ENCODE measurements at places on chromosomes 4 and X.

DNA sequence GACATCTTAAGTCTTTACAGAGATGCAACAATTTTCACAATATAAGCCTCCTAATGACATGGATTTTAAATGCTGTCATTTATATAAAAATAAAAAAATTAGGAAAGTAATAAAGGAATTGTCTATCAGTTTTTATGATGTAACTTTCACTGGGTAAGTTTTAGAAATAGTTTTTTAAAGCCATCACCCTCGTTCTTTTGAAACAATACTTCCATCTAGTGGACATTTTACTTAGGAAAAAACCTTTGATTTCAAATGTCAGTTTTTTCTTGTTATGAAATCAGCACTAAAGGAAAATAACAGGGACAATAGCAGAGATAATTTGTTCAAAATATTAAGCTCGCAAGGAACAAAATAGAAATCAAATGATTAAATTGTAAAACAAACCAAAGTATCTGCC is 24.3 kb upstream of the NDNF start:
- DNase-seq, result peak; percentile 30

DNA sequence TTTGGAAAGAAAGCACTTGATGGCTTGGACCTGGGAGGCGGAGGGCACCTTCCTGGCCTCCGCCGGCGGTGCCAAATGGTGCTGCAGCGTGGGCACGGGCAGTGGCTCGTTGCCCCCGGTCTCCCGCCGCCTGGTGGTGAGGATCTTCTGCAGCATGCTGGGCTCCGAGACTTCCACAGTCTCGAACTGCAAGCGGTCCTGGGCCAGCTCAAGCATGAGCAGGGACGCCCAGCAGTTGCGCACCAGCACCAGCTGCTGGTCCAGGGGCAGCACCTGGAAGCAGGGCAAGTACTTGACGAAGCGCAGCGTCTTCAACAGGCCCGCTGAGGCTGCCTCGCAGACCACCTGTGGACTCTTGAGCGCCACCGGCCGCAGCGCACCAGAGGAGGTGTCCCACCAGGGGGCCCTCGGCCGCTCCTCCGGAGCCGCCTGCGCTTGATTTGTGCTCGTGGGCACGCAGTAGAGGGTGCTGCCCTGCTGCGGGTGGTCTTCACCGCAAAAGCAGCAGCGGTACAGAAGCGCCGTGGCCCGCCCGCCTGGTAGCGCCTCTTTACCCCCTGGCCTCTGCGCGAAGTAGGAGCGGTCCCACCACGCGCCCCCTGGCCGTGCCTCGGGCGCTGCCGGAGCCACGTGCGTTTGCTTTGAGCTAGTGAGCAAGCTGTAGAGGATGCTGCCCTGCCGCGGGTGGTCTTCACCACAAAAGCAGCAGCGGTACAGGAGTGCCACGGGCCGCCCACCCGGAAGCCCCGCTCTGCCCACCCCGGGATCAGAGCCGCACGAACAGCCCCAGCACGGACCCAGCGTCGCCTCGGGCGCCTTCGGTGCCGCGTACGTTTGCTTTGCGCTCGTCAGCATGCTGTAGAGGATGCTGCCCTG is 689 bp downstream of the NR0B1 start:
- DNase-seq, result no peak

DNA sequence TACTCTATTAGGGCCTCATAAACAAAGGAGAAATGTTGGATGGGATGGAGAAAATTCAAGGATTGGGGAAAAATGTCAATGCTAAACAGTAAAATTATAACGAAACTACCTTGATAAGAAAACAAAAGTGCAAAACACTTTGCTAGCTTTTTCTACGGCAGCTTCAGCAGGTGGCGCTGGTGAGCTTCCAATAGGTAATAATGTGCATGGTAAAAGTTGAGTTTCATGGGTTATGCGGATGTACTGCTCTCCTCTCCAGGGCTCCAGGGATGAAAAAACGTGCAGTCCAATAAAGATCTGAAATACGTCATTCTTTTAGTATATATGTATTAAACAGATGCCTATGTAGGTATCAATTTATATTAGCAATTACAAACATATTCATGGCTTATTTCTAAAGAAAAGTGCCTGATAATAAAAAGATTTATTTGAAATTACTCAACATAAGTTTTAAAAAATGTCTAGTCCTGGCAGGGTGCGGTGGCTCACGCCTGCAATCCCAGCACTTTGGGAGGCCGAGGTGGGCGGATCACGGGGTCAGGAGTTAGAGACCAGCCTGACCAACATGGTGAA is 239.6 kb downstream of the GRXCR1 start:
- peak; percentile 65 for DNase-seq

DNA sequence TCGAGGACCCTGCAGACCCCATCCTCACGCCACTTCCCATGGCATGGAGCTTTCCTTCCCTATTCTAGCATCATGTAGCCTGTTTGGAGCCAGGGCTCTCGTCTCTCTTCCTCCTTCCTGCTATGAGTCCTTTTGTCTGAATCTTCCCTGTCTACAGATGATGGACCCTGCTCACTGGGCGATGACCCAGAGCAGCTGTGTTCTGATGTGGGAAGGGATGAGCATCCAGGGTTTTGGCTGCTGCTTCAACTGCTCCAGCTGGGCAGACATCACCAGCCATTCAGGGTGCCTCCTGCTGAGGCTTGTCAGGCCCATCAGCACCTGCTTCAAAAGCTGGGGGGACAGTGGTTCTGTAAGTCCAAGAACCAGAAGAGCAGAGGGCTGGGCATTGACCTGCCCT is 3.2 kb upstream of the CCKAR start:
- no peak for DNase-seq

GRCh38 chrX:72045552-72046277 is 86.0 kb downstream of the RTL5 start:
- no peak for DNase-seq

GRCh38 chrX:24169211-24169610 is 19.7 kb downstream of the ZFX start:
- DNase-seq, result peak; percentile 28

DNA sequence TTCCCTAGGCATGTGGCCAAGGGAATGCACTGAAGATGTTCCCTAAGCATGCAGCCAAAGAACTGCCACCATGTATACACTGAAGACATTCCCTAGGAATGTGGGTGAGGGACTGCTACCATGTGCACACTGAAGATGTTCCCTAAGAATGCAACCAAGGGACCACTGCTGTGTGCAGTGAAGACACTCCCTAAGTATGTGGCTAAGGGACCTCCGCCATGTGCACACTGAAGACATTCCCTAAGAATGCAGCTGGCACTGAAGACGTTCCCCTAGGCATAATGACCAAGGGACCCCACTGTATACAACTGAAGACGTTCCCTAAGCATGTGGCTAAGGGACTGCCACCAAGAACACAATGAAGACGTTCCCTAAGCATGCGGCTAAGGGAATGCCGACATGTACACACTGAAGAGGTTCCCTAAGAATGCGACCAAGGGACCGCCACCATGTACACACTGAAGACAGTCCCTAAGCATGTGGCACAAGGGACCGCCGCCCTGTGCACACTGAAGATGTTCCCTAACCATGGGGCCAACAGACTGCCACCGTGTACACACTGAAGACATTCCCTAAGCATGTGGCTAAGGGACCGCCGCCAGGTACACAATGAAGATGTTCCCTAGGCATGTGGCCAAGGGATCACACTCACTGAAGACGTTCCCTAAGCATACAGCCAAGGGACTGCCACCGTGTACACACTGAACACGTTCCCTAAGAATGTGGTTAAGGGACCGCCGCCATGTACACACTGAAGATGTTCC is 25.6 kb downstream of the DHRSX start:
- DNase-seq, result no peak

GRCh38 chr4:139669335-139669734 is 3.7 kb downstream of the MGST2 start:
- no peak for DNase-seq

DNA sequence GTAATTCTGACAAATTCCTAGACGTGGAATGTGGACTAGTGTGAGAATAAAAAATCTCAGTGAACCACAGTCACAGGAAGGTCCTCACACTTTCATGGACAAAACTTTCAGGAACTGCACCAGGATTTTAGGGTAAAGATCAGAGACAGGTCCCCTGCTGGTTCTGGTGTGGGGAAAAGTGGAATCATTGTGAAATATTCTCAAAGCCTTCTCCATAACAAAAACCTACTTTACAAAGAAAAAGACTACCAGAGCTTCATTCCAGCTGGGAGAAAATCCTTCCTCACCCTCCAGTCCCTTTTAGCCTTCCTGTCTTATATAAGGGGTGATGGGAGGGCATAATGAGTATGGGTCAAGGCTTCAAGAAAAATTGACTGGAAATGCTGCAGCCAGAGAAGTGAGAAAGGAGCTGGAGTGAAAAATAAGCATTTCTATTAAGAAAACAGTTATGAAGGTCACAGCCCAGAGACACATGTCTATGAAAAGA is 325.8 kb downstream of the ARAP2 start:
- no peak for DNase-seq

DNA sequence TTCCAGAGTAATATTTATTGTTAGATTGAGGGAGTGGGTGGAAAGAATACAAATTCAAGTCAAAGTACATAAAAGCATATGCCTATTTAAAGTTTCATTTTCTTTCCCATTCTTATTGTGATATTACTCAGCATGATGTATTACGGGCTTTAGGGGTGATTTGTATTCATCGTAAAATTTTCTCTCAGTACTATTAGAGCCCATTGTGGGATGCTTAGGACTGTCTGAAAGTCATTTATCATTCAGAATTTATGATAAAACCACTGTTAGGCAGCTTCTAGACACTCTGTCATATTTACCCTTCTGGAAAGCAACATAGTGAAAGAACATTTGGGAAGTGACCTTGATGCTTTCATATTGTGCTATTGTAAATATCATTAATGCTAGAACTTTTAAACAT is 45.9 kb downstream of the AGA start:
- no peak for DNase-seq

DNA sequence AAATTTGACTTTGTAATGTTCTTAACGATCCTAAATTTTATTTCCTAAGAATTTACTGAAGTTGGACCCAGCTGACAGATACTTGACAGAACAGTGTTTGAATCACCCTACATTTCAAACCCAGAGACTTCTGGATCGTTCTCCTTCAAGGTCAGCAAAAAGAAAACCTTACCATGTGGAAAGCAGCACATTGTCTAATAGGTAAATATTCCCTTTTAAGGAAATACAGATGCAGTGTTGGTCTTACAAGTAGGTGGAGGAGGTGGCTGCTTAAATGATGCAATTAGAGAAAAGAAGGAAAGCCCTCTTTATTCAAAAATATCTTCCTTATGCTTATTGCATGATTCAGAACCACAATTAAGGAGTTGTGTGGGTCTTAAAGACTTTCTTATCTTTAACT is 73.5 kb downstream of the RS1 start:
- DNase-seq, result no peak

GRCh38 chr4:151990201-151990600 is 229.4 kb upstream of the GATB start:
- no peak for DNase-seq

- DNase-seq, result no peak
These were observed 140.6 kb upstream of the ARX start for GRCh38 chrX:25156323-25156722.

DNA sequence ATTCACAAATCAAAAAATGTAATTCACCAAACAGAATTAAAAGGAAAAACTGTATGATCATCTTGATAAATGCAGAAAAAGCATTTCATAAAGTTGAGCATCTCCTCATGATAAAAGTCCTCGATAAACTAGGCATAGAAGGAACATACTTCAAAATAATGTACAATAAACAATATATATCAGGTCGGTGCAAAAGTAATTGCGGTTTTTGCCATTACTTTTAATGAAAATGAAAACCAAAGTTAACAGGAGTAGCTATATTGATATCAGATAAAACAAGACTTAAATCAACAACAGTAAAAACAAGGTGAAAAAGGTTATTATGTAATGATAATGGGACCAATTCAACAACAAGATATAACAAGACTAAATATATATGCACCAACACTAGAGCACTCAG is 372.1 kb downstream of the RAB28 start:
- no peak for DNase-seq

DNA sequence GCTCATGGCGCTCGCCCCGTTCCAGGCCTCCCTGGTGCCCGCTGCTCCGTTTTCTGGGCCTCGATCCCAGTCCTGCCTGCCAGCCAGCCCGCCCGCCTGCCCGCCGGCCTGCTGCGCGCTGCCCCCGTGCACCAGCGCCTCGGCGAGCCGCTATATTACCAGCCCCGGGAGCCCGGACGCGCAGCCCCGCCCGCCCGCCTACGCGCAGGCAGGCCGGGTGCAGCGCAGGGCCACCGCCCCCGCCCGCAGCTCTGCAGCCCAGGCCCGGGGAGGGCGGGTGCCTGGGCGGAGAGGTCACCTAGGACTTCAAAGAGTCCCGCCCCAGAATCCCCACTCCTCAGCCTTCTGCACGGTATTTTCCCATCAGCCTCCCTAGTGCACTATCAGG is at the start of gene MAOB:
Gene MAOB (minus strand): TSS at position 157 of the 388 bp plus-strand sequence. CDS start 151 bp downstream, at position 6.
- DNase-seq, result no peak

DNA sequence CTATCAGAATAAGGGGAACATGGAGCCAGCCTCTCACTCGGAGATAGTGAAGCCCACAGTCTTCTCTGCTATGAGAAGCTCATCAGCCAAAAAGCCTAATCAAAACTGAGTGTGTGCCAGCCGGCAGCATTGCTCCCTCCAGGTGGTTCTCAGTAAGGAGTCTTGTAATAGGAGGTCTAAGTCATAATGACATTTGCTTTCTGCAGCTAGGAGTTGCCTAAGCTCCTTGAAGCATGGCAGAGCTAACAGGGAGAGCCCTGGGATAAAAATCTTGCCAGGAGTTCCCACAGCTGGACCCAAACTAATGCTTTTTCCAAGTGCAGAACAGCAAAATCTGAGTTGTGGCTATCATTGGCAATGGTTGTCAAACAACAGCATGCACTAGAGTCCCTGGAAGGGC is 245.2 kb downstream of the SPATA18 start:
- DNase-seq, result no peak

- DNase-seq, result no peak
These were observed 525.4 kb downstream of the CENPC start for GRCh38 chr4:67019686-67020437.

- no peak for DNase-seq
These were observed 22.4 kb upstream of the MGST2 start for GRCh38 chr4:139643042-139643895.

GRCh38 chrX:121433289-121433688 is 385.9 kb downstream of the GLUD2 start:
- DNase-seq, result no peak

GRCh38 chr4:7161721-7162214 is 30.6 kb upstream of the SORCS2 start:
- DNase-seq, result no peak

GRCh38 chr4:100986360-100986868 is 360.9 kb downstream of the PPP3CA start:
- no peak for DNase-seq

DNA sequence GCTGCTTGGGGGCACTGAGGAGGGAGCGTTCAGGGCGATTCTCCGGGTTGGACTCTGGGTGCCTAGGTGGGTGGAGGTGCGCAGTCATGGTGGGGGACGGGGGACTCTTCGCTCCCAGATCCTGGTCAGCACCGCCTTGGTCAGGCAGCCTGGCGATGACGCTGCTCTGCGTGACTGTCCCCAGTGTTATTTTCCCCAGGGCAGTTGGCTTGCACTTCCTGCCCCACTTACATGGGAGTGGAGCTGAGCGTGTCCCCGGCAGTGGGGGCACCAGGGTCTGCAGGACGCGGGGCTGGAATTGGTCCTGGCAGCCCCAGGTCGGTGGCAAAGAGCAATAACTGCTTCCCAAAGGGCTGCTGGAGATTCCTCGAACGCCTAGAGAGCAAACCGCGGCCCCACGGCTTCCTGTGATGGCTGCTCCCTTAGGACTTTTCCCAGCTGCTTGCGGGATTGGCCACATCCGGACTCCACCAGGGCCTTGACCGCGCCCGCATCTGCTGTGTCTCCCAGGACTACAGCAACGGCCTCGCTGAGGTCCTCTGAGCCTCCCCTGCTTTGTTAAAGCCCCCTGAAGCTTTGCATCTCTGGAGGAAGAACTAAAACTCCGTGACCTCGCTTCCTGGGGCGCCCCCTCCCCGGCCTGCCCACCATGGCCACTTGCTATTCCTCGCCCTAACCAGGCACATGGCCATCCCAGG is 35.3 kb upstream of the GPR78 start:
- DNase-seq, result no peak

All from KBM-7 (cell line).